ENCODE measurements at places on chromosomes 6 and 20.

GRCh38 chr6:25911351-25911750 is 19.1 kb downstream of the SLC17A2 start:
- no peak for DNase-seq

DNA sequence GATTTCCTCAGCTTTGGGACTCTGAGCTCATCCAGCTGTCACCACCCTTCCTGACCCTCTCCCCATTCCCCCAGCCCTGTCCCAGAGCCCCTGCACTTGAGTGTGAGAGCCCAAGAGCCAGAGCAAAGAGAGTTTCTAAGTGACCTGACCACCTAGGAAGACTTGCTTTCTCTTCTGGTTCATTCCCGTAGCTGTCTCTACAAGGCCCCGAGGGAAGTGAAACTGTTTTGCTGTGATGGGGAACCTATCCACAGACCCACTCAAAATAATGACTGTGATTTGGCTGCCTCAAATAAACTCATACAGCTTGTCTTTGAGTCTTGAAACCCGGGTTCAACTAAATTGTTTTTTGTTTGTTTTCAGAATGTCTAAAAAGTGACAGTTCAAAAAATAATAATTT is 74.6 kb upstream of the XRN2 start:
- DNase-seq = no peak

- no peak for DNase-seq
These were observed 118.3 kb upstream of the FAM184A start for GRCh38 chr6:119196715-119197114.

DNA sequence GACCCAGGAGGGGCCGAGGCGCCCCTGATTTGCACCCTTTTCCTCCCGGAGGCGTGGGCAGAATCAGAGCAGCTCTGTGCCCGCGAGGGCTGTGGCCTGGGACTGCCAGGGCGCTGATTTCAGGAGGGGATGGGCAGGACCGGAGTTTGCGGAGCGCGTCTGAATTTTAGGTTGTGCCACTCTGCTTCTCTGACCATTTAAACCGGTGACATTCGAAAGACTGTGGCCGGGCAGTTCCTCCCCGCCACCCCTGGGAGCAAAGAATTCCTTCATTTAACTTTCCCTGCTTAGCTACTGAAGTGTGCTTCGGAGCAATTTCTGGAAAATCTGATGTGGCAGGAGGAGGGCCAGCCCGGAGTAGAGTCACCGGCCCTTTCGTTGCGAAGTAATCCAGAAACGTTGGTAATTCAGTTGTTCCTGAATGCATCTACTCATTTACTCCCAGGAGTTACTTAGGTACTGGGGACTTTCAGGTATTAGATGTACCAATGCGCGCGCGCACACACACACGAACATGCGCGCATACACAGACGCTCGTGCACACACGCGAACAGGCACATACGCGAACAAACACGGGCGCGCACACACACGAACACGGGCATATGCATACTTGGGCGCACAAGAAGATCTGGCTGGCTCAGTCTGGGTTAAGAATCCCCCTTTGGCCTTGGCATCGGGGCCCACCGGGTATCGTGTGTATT is 568 bp downstream of the CCDC170 start:
- peak; percentile 51 for DNase-seq

DNA sequence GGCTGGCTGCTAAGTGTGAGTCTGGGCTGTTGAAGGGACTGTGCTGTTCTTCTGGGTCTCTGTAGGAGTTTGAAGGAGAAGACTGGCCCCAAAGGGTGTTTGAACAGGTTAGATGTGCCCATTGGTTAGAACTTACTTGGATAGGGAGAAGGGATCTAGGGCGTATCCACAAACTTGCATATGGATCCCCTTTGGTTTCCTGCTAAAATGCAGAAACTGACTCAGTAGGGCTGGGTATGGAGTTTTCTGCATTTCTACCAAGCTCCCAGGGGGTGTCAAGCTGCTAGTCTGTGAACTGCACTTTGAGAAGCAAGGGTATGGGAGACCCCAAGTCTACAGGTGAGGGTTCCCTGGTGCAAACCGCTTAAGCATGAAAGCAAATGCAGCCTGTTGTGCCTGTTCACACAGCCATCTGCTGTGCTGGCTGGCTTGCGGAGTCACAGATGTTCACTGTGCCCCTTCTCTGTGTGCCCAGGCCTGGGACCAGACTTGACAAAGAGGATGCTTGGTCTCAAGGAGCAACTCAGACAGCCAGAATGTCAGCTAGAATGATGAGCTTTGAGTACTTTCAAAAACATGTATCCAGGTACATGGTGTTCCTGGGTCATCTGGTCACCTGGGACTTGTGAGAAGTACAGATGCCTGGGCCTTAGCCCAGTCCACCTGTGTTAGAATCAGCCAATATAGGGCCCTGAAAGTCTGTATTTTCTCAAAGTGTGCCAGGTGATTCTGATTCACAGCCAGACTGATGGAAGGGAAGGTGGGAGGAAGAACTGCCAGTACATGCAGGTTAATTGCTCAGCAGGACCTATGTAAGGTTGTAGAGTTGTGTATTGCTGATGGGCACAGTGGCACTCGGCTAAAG is 7.4 kb downstream of the PPP1R16B start:
- DNase-seq = no peak

DNA sequence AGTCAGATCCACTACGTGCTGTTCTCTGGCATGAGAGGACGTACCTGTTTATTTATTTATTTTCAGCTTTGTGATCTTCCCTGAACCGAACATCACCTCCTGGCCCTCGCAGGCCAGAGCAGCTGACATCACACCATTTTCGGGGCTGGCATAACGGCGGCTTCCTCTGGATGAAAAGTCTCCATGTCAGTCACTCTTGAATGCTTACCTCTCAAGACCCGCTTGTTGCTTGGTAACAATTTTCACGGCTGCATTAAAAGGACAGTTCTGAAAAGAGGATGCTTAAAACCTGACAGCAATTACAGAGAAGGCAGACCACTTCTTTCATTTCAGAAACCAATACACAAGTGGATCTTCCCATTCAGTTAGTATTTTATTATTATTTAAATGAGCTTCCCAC is 159.8 kb upstream of the CDH4 start:
- DNase-seq = no peak

- DNase-seq = peak; percentile 35
These were observed 483.4 kb upstream of the FLRT3 start for GRCh38 chr20:14820771-14821170.

DNA sequence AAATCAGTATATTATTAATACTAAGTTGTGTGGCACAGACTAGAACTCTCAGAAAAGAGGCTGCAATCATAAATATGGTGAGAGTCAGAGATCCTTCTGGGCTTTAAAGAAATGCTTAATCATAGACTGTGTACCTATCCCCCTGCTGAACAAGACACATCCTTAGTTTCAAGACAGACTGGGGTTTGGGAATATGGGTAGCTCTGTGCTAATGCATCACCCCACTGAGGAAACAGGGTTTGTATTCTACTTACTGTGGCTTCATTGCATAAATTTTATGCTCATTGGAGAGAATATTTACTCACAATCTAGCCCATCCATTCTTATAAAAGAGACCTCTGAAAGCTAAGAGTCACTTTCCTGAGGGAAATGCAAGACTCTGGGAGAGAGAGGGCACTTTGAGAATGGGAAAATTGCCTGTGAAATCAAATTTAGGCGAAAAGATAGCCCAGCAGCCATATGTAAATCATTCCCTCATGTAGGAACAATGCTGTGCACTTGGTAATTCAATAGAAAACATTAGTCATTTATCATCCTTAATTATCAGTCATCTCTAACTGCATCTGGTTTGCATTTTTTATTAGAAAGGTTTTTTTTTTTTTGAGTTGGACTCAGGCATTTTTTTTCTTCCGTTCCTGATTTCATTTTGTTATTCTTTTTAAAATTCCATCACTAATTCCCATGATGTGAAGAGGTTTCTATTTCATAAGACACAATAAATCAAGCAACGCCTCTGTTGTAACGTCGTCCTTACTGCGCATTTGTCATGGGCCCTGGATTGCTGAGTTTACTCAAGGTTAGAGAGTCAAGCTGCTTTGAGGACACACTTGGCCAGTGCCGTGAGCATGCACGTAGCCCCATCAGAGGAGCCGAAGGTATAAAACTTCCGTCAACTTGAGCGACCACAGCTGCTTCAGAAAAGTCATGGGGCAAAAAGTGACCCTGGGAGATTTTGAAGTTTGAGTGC is 91.8 kb downstream of the TRMT11 start:
- no peak for DNase-seq

DNA sequence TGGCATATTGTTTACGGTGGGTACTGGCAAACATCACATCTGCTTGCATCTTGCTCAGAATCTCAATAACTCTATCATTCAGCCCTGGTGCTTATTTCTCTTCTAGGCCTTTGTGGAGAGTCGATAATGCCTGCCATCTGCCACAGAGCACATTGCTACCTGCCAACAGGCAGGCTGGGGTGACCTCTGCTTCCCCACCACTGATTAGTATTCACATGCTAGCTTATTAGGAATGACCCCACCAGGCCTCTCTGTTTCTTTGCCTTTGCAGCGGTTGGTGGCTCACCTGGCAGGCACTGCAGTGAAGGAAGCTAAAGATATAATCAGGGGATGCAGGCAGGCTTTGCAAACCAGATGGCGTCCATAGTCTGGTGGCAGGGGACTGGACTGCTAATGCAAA is 154.5 kb downstream of the MMS22L start:
- DNase-seq = no peak

GRCh38 chr6:19332806-19333460 is 504.2 kb upstream of the ID4 start:
- DNase-seq = no peak

GRCh38 chr20:25860531-25861150 is 164.0 kb upstream of the ZNF337 start:
- DNase-seq = no peak

DNA sequence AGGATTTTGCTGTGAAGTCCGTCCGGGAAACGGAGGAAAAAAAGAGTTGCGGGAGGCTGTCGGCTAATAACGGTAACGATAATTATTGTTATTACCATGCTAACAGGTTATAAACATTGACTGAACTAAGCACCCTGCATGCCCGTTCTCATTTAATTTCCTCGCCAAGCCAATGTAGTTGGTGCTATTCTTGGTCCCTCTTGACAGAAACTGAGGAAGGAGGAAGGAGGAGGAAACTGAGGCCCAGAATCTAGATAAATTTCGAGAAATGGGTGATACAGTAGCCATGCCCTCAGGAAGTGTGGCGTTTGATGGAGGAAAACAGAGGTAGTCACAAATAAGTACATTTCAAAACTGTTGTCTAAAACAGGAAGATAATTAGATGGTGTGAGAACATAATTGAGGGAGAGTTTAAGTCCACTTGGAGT is 474 bp downstream of the TPX2 start:
- no peak for DNase-seq

DNA sequence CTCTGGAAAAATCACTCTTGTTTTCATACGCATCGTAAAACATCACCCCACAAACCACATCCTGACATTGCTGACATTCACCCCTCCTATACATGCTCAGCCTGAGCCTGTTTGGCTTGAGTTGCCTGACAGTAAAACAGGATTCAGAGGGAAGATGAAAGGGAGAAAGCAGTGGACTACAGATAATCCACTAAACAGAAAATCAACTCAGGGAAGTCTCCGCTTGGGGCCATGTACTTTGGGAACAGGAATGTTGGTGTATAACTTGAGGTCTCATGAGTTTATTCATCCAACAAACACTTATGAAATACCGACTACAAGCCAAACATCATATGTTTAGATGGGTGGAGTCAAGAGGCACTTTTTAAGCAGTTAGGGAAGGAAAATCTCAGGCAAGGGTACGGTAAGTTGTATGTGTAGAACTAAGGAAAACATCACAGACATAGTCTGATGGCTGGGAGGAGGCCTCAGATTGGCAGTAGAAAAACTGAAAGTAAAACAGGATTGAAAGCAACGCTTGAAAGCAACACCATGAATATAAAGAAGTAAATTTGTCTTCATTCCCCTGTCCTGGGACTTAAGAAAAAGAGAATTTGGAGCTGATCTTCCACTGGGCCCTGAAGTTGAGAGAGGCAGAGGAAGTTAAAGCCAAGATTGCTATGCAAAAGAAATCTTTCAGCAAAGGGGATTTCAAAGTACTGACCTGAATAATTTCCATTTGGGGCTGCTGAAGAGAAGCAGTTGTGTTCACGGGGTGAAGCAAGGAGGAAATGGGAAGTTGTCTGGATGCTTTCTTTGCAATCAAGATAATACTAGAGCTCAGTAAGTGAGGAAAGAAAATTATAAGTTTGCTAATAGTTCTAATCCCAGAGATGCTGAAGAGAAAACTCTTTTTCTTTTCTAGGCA is 28.8 kb downstream of the PDE7B start:
- DNase-seq = peak; percentile 91

DNA sequence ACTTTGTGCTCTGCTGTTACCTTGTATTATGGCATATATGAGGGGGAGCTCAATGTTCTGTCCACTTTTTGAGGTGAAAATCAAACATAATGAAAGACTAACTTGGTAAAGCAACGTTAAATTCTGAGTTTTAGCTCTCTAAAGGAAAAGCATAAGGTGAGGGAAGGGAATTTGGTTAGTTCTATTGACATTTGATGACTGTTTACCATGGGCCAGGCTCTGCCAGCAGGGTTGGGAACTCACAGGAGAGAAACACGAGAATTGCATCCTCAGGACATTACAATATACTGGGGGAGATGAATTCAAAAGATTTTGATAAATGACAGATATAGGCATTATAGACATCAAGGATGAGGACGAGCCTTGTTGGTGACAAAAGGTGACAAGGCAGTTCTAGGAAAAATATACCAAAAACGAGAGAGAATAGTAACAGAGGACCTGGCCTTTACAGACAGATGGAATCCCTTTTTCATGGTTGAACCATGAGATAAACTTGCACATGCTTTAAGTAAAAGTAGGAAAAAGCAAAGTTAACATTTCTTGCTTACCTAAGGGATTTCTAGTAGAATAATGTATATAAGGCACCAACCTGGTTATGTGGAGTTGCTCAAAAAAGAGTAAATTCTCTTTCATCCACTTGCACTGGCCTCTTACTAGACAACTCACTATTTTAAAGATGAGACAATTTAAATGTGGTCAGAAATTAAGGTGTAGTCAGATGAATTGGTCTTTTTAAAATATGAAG is 191.4 kb downstream of the NKAIN2 start:
- DNase-seq = no peak

- DNase-seq = no peak
These were observed 31.9 kb upstream of the SYNCRIP start for GRCh38 chr6:85674604-85675003.

- DNase-seq = no peak
These were observed 80.0 kb downstream of the EYS start for GRCh38 chr6:65627015-65627414.

GRCh38 chr6:36387440-36388303 is at the start of gene ETV7:
TSS of gene ETV7 (minus strand) at chr6:36387669. CDS start at chr6:36387541, 128 bp downstream.
- no peak for DNase-seq

GRCh38 chr6:148164645-148165044 is 178.0 kb upstream of the SASH1 start:
- DNase-seq = peak; percentile 30

Data from choroid plexus epithelial cell (primary cell).